ENCODE measurements at places on chromosomes 2 and 18. TPM values are rescaled to one million over a fixed set of nuclear protein-coding genes. Genes with fewer than 3 reads are reported as not detected.

DNA sequence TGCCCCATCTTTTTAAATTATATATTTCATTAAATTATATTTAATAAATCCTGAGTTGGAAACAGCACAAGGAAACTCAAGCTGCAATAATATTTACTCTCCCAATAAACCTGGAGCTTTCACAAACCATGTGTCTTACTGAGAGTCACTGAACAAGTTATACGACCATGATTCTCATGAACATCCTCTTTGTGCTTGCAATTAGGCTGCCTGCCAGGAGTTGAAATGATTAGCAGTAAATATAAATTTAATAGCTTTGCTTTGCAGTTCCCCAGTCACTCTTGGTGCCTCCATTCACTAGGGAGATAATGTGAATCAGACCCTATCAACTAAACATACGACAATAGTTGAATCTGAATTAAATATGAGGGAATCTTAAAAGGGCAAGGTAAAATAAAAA is 905.1 kb downstream of the NRXN1 start:
- no peaks in the 10 kb centered on the region for H3K36me3 ChIP-seq
- no peaks in the 10 kb centered on the region for H3K4me1 ChIP-seq
- H3K27me3 ChIP-seq: no peaks in the 10 kb centered on the region
- H3K27ac ChIP-seq: no peak overlapping the region
- no peak for DNase-seq

- no peak overlapping the region for H3K4me3 ChIP-seq
- no peaks in the 10 kb centered on the region for H3K4me1 ChIP-seq
- H3K27me3 ChIP-seq: no peaks in the 10 kb centered on the region
- H3K36me3 ChIP-seq: no peaks in the 10 kb centered on the region
- DNase-seq: no peak
- H3K27ac ChIP-seq: no peak overlapping the region
Measured at GRCh38 chr18:78499586-78499985, 480.0 kb upstream of the SALL3 start.

The SELENOI gene
- 2.2 TPM for total RNA-seq

The B4GALT6 gene
- 0.32 TPM for total RNA-seq

GRCh38 chr2:8334866-8335325 is 347.0 kb upstream of the ID2 start:
- H3K4me1 ChIP-seq: peaks cover 4% of the 10 kb centered on the region
- DNase-seq: no peak
- H3K27me3 ChIP-seq: no peaks in the 10 kb centered on the region
- H3K36me3 ChIP-seq: no peaks in the 10 kb centered on the region

The TRIM43 gene
- total RNA-seq: not detected

- H3K27ac ChIP-seq: no peak overlapping the region
- H3K4me1 ChIP-seq: no peaks in the 10 kb centered on the region
- no peak for DNase-seq
- no peaks in the 10 kb centered on the region for H3K36me3 ChIP-seq
- H3K27me3 ChIP-seq: no peaks in the 10 kb centered on the region
- no peak overlapping the region for H3K4me3 ChIP-seq
Measured at GRCh38 chr2:169013628-169014026, 17.5 kb downstream of the ABCB11 start.

GRCh38 chr2:2026851-2027250 is 282.5 kb upstream of the PXDN start:
- H3K4me3 ChIP-seq: no peak overlapping the region
- no peaks in the 10 kb centered on the region for H3K4me1 ChIP-seq
- H3K27ac ChIP-seq: no peak overlapping the region
- no peaks in the 10 kb centered on the region for H3K27me3 ChIP-seq
- no peak for DNase-seq
- H3K36me3 ChIP-seq: no peaks in the 10 kb centered on the region

The BBS5 gene
- 1.5 TPM for total RNA-seq

GRCh38 chr2:100408104-100408503 is 9.4 kb downstream of the CHST10 start:
- H3K4me1 ChIP-seq: no peaks in the 10 kb centered on the region
- H3K36me3 ChIP-seq: peaks cover 27% of the 10 kb centered on the region
- no peak overlapping the region for H3K4me3 ChIP-seq
- H3K27ac ChIP-seq: no peak overlapping the region
- no peaks in the 10 kb centered on the region for H3K27me3 ChIP-seq

The MFSD6 gene
- total RNA-seq: 53.2 TPM

DNA sequence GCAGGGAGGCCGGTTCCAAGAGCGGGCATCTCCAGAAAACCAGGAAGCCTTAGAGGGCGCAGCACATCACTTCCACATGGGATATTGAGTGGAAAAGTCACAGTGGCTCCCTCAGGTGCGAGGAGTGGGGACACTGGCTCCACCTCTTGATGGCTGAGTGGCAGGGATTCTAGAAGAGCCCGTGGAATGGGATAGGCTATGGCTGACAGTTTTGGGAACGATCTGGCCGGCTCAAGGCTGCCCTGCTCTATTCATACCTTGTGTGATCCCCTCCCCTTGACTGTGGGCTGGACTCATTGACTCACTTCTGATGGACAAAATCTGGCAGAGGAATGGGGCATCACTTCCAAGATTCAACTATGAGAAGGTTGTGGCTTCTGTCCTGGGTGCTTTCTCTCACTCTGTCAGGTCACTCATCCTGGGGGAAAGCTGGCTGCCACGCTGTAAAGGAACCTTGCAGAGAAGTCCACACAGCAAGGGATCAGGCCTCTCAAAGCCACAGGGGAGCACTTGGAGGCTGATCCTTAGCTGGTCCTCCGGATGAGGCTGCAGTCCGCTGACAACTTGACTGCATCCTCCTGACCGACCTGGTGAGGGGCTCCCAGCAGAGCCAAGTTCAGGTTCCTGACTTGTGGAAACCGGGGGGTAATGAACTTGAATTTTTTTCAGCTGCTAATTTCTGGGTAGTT is 46.7 kb upstream of the HS6ST1 start:
- no peaks in the 10 kb centered on the region for H3K27me3 ChIP-seq
- no peaks in the 10 kb centered on the region for H3K4me1 ChIP-seq
- no peak for DNase-seq
- no peaks in the 10 kb centered on the region for H3K36me3 ChIP-seq
- H3K4me3 ChIP-seq: no peak overlapping the region

The PDE1A gene
- total RNA-seq: 4.8 TPM

The POTEI gene
- not detected for total RNA-seq

DNA sequence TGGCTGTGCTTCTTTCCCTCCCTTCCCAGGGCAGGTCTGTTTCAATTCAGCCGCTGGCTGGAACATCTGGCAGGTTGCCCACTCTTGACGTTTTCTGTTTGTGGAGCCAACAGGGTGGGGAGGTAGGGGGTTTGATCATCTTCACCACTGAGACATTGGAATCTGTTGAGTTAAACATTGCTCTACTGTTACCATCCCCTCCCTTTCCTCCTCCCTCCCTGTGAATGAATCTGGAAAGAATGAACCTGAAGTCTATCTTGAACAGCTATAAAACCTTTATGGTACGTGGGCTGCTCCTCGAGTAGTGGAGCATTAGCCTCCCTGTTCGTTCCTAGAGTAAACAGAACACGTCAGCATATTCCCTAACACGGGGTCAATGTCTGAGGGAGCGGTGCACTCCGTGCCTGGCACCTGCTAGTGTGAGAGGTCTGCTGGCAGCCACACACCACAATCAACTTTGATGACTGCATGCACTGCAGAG is 249.9 kb upstream of the RBBP8 start:
- H3K36me3 ChIP-seq: no peaks in the 10 kb centered on the region
- no peak for DNase-seq
- peak overlapping the region; percentile 10 for H3K4me3 ChIP-seq
- no peaks in the 10 kb centered on the region for H3K27me3 ChIP-seq

All from ascending aorta (tissue), 2 donors.